ENCODE measurements at places on chromosomes 12 and 14.

- DNase-seq: no peak
These were observed 694 bp downstream of the AKAP5 start for GRCh38 chr14:64465831-64466554.

DNA sequence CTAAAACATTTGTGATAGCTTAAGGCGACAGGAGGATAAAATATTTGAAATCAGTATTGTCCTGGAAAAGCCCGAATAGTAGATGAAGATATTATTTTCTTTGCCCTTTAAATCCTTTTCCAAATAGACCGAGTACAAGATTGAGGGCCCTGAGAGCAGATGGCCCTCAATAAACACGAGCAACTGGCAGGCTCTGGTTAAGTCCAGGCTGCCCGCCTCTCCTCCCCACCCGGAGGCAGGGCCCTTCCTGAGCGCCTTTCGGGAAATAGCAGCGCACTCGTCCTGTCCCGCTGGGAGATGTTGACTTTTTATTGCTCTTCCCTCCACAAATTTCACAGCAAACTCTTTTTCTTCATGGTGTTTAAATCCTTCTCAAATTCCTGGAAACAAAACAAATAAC, 50.8 kb upstream of the MAX start:
- no peak for DNase-seq

GRCh38 chr12:81150382-81150781, 72.5 kb downstream of the ACSS3 start:
- DNase-seq: no peak

DNA sequence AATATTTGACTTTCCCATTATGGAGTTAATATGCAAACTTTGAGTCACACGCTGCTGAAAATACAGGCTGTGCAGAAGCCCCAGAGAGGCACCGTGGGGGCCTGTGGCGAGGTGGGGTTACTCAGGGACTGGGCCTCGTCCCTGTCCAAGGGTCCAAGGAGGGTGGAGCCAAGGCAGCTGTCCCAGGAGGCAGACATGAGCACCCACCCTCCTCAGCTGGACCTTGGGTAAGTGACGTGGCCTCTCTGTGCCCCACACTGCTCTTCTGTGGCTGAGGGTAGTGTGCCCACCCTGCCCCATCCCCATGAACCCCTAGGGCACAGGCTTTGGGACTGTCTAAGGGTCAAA, 39.4 kb downstream of the FAM222A start:
- no peak for DNase-seq

- DNase-seq: no peak
These were observed 49.2 kb downstream of the MBIP start for GRCh38 chr14:36271222-36271621.

DNA sequence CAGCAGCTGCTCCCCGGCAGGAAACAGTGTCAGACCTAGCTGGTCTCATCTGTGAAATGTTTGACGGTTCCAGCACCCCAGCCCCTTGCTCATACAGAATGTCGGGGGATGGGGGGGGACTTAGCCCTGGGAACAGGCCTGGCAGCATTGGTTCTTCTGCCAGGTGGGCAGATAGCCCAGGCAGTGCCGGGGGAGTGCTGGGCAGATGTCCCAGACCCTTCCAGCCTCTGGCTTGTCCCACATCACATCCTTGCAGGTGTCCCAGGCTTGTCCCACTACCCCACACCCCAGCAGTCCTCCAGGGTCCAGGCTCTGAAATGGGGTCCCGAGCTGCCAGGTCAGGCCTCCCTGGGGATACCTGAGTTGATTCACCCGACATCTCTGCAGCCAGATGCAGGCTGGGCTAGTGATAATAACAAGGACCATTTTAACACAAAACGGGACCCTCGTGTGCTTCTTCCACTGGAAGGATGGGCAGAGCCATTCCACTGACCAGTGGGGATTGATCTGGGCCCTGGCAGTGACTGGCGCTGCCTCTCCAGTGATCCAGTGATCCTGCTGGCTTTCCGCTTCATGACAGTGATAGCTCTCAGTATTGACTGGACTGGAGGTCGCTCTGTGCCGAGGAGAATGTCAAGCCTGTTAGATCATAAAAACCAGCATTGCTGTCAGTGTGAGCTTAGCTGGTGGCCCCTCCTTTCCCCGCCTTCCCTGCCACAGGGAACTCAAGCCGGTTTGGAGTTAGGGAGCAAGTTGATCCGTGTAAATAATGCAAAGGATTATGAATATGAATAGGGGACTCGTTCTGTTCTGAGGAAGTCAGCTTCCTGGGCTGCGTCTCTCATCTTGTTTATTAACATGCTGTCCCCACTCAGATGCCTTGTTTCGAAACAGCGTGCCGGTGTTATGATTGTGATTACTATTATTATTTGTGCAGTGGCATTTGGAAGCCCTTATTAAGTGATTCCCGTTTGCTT, 180.6 kb downstream of the AACS start:
- DNase-seq: no peak

DNA sequence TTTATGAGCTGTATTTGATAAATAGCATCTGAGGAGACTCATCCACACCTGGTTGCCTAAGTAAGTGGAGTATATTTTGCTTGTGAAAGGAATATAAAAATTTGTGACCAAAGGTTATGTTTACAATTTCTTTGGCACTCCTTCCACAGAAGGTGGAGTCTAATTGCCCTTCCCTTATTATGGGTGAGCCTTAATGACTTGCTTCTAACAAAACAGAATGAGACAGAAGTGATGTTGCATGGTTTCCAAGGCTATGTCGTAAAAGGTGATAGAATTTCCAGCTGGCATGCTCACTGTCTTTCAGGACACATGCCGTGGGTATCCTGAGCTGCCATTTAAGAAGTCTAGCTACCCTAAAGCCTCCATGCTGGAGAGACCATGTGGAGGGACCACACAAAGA, 116.8 kb upstream of the ABCD2 start:
- no peak for DNase-seq

- DNase-seq: no peak
These were observed 3.4 kb upstream of the LGMN start for GRCh38 chr14:92751819-92752218.

DNA sequence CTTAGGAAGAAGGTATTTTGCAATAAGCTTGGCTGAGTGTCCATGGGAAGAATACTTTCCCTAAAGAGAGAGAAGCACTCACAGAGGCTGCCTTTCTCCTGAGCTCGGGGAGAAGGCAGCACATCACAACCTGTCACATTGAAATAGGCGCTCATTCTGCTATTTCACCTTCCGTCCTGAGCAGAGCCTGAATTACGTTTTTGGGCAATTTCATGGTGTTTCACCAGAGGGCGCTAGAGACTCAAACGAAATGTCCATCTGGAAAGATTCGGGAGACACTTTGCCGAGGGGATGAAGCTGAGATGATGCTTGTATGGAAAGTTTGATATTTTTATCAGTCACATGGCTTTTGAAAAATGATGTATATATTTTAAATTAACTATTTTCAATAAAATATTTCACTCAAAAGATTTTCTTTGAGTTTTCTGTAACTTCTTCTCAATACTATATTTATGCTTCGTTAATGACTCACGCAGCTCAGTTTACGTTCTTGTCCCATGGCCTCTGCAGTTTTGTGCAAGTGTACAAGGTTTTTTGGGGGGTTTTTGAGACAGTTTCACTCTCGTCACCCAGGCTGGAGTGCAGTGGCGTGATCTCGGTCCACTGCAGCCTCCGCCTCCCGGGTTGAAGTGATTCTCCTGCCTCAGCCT, 17.4 kb upstream of the B4GALNT3 start:
- no peak for DNase-seq

GRCh38 chr12:66049538-66050282, 80.8 kb downstream of the LLPH start:
- no peak for DNase-seq

All from heart left ventricle (tissue), 16 donors.